Activated naive CD4-positive, alpha-beta T cell treated with anti-CD3 and anti-CD28 coated beads for 36 hours (primary cell): ENCODE measurements at places on chromosomes 12 and 14. TPM values are rescaled to one million over a fixed set of nuclear protein-coding genes. Genes with fewer than 3 reads are reported as not detected.

PTPRO gene
- total RNA-seq, result 0.17 TPM

DNA sequence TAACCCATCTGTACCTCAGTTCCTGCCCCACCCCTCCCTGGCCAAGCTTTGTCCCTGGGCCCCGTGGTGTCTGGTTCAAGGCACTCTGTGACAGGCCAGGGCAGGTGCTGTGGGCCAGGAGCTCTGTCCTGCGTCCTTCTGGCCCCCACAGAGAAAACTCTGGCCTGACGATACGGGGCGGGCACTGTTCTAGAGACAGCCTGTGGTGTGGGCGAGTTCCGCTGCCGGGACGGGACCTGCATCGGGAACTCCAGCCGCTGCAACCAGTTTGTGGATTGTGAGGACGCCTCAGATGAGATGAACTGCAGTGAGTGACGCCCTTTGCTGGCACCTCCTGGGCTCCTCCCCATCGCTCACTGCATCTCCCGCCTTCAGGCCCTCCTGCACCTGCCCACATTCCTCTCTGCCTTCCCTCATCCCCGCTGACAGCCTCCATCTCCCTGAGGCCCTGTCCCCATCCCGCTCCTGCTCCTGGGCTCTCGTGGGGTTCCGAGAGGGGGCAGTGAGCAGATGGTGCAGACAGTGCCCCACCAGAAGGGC, 22.8 kb upstream of the NXPH4 start:
- DNase-seq, result no peak

IQSEC3 gene
- total RNA-seq, result 0.86 TPM

KDM5A gene
- 61.3 TPM for total RNA-seq

IFT43 gene
- total RNA-seq, result 10.8 TPM
